NCI-H1694 treated with DMSO at 0.1 percent for 48 hours (cell line): ENCODE measurements at places on chromosomes 6 and 20.
A peak's percentile ranks its signal among the peaks of the same experiment; 100 is the strongest.

DNA sequence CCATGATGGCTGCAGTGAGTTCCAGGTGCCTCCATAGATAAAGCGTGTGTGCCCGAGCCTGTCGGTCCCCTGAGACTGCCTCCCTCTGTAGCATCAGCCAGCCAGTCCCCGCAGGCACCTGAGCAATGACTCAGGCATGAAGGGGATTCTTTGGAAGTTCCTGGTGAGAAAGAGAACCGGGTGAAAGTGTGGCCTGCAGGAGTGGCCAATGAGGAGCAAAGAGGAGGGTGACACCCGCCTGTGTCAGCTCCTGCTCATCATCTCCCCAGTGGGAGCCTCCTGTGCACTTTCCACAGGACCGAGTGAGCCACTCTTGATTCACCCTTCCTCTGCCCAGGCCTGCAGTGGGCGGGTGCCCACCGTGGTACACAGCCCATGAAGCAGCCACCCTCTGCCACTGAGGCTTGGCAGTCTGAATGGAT, 71.2 kb upstream of the PTPN1 start:
- DNase-seq: no peak

DNA sequence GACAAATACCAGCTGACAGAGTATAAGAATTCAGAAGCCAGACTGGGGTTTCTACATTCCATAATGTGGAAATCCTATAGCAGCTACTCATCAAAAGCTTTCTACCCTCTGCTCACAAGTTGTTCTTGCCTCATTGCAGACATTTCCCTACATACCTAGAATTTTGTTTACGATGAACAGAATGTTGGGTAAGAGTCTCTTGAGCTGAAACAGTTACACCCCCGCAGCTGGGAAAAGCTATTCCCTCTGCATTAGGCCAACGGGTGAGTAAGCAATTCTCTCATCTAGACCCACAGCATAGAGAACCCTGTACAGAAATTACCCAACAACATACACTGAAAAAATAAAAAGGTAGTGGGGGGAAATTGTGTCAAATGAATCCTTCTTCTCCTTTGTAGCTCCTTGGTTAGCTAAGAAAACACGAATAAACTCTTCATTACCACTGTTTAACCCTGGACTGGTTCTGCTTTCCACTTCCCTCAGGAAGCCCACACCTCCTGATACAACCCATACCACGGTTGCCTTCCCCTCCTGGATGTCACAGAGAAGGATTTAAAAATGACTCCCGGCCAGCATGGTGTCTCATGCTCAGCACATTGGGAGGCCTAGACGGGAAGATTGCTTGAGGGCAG, 215.0 kb upstream of the SHLD1 start:
- DNase-seq: no peak

- peak; percentile 30 for DNase-seq
Observed at GRCh38 chr6:135535989-135536414, 38.5 kb upstream of the AHI1 start.

DNA sequence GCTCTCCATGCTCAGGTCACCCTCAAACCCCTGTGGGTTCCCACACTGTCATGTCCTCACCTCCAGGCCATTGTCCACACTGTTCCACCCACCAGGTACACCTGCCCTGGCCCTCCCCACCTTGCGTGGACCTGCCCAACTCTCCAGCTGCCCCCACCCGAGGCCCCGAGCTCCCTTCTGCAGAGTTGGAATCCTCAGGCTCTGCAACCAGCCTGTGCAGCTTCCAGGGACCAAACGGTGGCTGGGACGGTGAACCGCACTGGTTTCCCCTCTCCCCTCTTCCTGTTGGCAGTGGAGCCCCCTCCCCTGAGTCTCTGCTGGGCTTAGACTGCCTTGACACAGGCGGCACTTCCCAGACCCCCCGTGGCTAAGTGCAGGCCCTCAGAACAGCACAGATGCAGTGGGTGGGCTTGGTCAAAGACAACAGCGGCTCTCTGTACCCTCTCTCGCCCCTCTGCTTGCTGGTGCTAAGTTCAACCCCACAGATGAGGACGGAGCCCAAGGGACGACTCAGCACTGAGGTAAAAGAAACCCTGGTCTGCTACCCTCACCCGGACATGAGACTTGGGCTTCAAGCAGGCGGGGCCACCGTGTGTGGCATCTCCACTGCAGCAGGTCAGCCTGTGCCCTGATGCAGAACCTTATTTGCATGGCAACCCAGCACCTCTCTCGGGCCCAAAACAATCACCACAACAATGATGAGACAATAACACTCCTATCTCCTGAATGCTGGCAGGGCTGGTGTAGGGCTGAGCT, 11.0 kb downstream of the ZBP1 start:
- DNase-seq: no peak

DNA sequence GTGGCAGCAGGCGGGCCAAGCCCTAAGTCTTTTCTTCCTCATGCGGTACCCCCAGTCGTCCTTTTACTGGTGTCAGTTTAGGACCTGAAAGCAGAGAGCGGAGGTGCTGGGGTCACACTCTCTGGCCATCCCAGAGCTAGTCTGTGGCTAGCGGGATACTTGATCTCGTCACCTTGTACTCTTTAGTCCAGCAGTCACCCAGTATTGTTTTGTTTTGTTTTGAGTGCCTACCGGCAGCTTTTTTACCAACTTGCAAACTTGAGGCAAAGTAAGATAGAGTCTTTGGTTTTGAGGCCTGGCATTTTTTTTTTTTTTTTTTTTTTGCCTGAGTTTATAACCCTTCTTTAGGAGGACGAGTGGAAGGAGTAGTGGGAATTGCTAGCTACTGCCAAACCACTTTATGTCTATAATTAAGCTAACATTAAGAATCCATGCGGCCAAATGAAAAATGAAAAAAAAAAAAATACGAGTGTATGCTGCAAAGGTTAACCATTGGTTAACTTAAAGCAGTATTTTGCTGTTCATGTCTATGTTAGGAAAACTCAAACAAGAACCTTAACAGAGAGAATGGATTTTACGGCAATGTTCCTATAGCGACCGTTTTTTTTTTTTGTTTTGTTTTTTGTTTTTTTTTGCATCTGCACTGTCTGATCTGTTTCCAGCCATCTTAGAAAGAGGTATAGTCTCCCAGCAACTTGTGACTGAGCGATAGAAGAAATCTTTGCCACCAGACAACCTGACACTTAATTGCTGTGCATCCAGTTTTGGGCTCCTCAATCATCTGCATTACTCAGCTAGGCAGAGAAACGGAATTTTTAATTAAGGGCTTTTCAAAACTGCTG, 56.9 kb downstream of the FAM217A start:
- DNase-seq: no peak

DNA sequence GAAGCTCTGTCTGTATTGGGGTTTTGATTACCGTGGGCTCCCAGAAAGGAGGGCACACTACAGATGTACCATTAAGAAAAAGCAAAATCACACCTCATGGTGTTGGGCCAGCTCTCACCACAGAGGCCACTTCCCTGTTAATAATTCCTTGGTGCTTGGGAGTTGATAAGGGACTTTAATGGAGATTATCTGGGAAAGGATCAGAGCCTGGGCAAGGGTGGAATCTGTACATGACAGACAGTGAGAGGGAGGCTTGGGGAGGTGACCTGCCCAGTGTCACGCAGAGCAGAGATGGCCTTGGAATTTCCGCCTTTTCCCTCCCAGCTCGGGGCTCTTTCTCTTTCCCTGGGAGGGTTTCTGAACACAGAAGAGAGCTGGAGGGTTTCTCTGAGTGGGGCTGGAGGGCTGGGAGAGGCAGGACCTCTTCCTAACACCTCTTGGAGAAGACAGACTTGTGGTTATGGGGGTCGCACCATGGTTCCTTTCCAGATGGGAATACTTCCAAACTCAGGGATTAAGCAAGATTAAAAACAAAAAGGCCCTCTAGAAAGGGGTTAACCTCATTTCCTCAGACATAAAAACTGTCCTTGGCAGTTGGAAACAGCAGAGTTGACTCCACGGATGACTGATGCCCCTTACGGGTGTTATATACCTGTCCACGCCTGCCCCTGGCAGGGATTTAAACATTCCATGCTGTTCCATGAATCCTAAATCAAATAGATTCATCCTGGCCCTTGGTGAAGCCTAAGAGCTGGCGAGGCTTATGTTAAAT, 16.8 kb upstream of the KCNK16 start:
- no peak for DNase-seq

DNA sequence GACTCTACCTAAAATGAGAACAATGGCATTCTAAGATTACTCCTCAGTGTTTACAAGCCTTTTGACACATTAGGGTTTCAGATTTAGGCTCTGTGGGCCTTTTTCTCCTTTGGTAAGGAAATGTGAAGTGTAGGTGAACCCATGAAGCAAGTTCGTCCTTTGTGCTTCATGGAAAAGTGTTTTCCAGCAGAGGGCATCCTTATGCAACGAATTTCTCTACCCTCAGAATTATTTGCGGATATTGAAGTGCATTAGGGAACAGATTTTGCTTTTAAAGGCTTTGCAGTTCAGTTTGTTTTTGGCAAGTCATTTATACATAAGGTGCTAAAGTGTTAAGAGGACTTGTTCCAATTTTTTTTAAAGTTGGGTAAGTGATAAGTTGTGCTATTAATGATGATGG, 55.7 kb upstream of the FERMT1 start:
- peak; percentile 4 for DNase-seq

GRCh38 chr20:7703551-7703961, 236.7 kb downstream of the HAO1 start:
- DNase-seq: peak; percentile 36

DNA sequence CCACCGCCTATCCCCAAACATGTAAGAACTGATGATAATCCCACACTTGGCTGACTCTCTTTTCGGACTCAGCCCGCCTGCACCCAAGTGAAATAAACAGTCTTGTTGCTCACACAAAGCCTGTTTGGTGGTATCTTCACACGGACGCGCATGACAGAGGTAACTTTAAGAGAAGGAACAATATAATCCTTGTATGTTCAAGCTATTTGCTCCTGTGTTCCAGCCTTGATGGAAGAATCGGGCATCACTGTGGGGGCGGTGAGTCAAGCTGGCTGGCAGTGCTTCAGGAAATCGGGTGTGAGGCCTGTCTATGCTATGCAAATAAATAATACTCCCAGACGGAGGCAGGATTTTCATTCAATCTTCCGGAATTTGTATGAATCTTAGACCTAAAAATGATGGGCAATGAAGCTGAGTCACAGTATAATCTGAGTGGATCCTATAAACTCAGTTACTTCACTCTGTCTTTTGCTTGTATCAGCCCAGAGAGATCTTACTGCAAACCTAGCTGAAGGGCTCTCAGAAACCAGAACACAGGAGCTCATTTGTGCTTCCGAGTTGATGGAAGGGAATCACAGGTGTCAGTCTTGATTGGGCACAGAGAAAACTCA, 45.2 kb upstream of the NT5E start:
- DNase-seq: no peak

- no peak for DNase-seq
Observed at GRCh38 chr6:119083007-119083406, 4.5 kb upstream of the FAM184A start.

DNA sequence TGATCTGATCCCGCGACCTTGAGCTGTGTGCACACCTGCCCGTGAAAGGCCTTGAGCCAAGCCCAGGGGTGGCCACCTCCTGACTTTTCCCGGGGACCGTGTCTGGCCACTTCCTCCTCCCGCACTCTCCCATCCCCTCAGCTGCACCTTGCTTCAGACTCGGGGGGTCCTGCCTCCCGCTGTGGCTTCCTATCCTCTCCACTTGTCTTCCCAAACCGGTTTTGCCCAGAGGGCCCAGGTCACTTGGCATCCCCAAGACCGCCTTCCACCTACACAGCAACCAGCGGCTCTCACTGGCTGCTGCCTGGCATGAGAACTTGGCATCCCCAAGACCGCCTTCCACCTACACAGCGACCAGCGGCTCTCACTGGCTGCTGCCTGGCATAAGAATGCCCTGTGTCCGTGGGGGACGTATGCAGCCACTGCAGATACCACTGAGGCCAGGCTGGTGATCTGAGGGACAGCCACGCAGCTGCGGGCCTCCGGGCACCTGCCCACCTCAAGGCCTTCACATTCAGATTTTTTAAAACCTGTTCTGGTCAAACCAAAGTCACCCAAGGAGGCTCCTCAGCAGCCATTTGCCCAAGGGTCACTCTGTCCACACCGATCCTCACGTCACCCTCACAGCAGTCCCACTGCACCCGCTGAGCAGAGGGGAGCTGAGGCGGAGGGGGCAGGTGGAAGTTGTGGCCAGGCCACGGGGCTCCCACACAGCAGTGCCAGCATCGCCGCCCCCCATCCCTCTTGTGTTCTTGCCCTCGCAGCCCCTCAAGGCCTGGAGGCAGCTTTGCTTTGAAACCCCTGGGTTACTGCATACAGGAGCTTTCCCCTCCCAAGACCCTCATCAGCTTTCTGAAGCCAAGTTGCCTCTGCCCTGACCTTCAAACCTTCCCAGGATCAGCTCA, 245.5 kb downstream of the TAF4 start:
- DNase-seq: no peak

GRCh38 chr6:16157492-16157891, 28.6 kb downstream of the MYLIP start:
- no peak for DNase-seq

DNA sequence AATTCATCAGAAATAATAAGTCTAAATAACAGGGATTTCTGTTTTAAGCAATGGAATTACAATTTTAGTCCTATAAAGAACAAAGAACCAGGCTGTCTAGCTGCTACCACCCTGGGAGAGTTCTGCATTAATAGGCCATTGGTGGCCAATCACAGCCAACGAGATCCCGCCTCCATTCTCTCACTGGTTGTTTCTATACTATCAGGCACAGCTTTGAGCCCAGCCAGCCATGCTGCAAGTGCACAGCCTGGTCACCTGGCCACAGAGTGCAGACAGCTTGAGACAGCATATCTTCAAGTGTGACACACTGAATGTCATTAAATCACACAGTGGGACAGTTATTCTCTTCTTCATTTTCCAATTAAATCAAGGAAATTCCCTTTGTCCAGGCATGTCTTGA, 16.1 kb upstream of the RAB22A start:
- DNase-seq: no peak

- no peak for DNase-seq
Observed at GRCh38 chr6:39215640-39216158, 13.6 kb downstream of the KCNK5 start.

DNA sequence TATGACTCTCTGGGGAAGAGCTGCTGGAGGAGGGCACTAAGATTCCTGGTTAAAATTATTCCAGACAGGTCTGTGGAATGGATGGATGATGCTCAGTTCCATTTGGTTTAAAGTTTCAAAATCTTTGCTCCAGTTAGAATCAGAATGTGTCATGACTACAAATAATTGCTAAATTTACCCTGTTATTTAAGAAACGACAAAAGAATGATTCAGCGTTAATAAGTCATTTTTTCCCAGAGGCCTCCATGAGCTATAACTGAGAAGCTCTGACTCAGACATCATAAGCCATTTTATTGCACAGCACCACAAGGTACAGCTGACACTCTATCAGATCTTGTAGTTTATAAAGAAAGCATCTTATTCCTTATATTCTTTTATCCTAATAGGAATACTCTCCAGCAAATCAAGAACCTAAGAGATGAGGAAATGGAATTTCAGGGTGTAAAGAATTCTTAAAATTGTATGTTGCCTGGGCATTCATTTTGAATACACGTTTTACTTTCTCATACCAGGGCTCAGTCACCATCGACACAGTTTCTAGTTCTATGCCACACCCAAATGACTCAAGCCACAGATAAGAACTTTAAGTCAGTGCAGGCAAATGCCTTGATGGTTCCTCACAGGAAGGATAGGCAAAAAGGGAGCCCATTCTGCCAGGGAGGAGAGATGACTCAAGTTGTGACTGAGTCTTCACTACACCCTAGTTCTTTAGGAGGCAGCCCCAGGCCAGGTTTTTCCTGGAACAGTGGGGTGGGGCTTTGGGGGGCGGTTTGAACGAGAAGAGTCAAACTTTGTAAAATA, 636.0 kb downstream of the MMUT start:
- DNase-seq: no peak
